Activated gamma-delta T cell (primary cell): ENCODE measurements at places on chromosomes 3 and 15.

DNA sequence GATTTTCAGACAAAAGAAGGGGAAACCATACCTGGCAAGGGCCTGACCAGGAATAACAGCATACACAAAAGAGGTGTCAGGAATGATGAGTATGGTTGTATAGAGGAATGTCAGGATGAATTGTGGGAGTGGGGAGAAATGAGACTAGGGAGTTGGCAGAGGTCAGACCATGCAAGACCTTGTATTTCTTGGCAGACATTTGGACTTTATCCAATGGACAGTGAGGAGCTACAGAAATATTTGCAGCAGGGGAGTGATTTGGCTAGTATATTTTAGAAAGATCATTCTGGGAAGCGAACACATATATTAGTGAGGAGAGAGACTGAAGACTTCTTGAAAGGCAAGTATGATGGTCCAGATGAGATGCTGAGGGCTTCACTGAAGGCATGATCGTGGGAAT, 25.4 kb upstream of the ALPK3 start:
- no peak for DNase-seq

DNA sequence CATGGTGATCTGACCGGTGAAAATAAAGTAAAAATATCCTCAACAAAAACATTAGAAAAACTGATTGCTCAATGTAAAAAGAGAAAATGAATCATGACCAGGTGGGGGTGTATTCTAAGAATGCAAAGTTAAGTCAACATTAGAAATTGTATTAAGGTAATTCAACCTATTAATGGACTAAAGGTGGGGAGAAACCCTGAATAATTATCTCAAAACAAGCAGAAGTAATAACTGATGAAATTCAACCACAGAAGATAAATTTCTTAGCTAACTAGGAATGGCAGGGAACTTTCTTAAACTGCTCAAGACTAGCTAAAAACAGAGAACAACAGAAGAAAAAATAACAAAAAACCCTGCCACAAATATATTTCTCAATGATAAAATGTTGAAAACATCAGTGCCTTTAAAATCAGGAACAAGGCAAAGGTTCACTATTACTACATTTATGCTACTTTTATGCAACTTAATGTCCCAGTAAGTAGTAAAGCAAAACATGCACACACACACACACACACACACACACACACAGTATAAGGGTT, 204.4 kb upstream of the THBS1 start:
- no peak for DNase-seq

GRCh38 chr3:23720885-23721284, 84.9 kb upstream of the UBE2E1 start:
- no peak for DNase-seq

DNA sequence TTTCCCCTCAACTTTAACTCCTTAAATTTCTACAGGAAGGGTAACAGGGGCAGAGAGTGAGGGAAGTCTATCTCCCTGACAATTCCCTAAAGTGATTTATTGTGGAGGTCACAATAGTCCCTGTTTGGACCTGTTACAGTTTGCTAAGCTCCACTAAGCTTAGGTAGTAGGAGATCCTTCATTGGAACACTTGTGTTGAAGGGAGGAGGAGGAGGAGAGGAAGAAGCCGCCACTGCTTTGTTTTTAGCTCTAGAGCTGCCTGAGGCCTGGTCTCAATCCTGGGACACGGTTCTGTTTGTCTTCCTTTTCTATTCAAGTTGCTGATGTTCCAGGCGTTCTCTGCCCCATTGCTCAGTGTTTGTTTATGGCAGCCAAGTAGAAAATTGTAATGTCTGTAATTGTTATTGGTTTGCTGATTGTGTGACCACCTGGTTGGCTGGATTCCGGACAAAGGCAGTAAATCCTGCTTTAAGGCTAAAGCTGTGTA, 48.4 kb downstream of the HES1 start:
- DNase-seq: no peak

DNA sequence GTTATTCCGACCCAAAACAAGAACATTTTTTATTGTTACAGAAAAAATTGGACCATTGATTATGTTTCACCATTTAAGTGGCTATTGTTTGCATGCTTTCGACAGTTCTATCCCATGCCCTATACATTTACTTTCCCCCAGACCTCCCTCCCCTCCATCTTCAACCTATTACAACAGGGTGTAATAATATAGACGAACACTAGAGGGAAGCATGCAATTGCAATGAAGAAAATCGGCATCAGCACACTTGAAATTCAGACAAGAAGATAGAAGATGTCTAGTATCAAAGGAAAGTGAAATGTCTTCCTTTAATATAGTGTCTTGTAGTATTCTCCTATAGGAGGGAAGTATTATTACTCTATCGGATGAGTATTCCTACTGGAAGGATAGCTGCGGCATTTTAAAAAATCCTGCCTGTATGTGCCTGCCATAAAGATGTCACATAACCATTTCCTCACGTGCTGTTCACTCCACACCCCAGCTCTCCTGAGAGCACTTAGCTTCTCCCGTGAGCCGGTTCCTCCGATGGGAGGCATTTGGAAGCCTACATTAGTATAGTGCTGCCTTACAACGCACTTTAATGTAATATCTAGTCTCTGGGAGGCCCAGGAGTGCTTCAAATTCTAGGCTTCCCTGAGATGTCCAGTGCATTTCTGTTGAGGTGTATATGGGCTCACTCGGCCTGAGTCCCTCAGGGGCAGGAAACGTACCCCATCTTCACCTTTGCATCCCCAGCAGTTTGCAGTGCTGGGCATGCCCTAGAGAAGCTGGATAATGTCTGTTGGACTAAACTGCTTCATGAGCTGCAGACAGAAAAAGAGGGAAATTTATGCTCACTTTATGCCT, 17.8 kb upstream of the ERICH6 start:
- DNase-seq: no peak

DNA sequence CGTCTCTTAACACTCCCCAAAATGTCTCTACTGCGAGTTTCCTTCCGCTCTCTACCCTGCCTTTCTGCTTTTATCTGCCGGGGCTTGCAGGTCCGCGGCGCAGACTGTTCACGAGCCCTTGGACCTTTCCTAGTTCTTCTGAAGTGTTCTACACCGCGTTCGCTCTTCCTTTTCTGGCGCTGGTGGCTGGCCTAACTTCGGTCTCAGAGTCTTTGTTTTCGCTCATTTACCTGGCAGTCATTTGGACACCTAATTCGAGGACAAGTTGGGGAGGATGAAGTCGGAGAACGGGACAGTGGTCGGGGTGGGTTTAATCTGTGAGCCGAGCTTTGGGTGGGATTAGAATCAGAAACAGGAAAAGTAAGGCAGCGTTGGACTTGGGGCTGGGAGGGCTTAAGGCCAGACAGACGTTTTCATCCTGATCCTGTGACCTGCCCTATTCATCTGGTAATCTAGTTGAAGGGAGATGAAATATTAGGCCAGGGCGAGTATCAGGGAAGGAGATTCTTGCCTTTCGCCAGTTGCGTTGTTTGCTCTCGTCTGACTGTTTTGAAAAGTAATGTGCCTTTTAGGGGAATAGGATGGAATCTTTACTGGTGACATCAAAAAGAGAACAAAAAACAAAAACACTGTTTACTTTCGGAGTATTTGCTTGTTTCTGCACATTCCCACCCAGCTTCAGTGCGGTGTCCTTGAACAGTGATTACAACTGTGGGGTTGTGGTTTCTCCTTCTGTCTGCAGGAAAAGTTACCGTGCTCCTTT, 1.8 kb downstream of the DIPK2A start:
- DNase-seq: no peak

GRCh38 chr3:140188285-140188684, 253.3 kb downstream of the CLSTN2 start:
- DNase-seq: no peak

- DNase-seq: no peak
Measured at GRCh38 chr15:70036585-70037291, 61.0 kb downstream of the TLE3 start.

- DNase-seq: no peak
Measured at GRCh38 chr3:5218815-5219214, 31.3 kb downstream of the EDEM1 start.

- no peak for DNase-seq
Measured at GRCh38 chr15:40306908-40307307, 827 bp downstream of the PLCB2 start.

DNA sequence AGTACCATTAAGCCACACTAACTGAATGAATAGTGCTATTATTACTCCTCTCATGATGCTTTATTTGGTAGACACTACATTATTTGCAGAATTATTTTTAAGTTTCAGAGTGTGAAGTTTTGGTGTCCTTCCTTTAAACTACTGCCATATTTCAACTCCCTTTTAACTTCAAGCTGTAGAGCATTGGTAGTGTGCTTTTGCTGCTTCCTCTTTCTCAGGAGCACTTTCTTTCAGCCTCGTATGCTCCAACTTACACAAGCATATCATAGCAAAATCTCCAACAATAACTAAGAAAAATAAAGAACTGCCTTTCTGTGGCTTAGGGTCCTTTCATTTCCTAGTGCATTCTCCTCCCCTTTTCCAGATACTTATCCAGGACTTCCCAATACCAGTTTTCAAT, 476.4 kb upstream of the AGTR1 start:
- no peak for DNase-seq

DNA sequence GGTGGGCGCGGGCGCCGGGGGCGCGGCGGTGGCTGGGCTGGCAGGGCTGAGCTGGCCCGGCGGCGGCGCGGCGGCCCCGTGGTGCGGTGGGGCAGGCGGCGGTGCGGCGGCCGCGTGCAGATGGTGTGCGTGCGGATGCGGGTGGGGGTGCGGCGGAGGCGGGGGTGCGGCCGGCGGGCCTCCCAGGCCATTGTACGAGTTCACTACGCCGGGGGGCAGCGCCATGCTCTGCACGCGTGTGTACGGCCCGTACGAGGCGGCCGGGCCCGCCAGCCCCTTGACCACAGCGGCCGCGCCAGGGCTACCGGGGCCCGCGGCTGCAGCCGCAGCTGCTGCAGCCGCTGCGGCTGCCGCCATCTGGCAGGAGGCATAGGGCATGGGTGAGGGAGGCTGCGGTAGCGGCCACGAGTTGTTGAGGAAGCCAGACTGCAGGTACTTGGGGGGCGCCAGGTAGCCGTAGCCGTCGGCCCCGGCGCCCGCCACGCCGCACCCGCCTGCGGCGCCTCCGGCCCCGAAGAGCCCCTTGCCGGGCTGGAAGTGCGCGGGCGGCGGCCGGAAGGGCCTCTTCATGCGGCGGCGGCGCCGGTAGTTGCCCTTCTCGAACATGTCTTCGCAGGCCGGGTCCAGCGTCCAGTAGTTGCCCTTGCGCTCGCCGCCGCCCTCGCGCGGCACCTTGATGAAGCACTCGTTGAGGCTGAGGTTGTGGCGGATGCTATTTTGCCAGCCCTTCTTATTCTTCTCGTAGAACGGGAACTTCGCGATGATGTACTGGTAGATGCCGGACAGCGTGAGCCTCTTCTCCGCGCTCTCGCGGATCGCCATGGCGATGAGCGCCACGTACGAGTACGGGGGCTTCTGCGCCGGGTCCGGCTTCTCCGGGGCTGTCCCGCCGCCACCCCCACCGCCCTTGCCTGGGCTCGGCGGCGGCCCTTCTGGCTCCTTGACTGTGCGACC, 951 bp downstream of the FOXL2 start:
- DNase-seq: no peak
